ENCODE measurements at places on chromosomes 2 and 18. TPM values are rescaled to one million over a fixed set of nuclear protein-coding genes. Genes with fewer than 3 reads are reported as not detected.
A peak's percentile ranks its signal among the peaks of the same experiment; 100 is the strongest.

HOXD10 gene
- total RNA-seq, result not detected

ESPNL gene
- 0.55 TPM for total RNA-seq

GREB1L gene
- 0.55 TPM for total RNA-seq

WDR54 gene
- 9.2 TPM for total RNA-seq

DNA sequence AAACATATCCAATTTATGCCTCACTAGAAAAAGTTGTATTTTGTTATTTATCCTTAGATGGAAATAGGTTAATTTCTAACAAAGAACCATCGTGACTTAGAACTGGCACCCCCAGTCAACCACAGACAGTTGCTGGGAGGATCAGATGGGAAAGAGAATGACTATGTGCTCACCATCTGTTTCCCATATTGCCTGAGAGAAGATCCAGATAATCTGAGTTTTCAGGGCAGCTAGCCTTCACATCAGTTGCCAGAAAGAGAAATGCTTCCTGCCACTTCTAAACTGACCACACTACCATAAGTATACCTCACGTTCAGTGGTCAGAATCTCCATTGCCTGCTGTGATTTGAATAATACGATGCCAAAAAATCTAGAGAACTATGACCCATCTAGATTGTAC lies 28.4 kb upstream of the NEB start:
- DNase-seq, result no peak

GRCh38 chr2:196229013-196229412 lies 57.6 kb upstream of the STK17B start:
- DNase-seq, result no peak

- DNase-seq, result no peak
These were observed 219.7 kb downstream of the VAPA start for GRCh38 chr18:10133516-10133915.

GRCh38 chr18:29326214-29326613 lies 1149.3 kb upstream of the CDH2 start:
- DNase-seq, result no peak

DNA sequence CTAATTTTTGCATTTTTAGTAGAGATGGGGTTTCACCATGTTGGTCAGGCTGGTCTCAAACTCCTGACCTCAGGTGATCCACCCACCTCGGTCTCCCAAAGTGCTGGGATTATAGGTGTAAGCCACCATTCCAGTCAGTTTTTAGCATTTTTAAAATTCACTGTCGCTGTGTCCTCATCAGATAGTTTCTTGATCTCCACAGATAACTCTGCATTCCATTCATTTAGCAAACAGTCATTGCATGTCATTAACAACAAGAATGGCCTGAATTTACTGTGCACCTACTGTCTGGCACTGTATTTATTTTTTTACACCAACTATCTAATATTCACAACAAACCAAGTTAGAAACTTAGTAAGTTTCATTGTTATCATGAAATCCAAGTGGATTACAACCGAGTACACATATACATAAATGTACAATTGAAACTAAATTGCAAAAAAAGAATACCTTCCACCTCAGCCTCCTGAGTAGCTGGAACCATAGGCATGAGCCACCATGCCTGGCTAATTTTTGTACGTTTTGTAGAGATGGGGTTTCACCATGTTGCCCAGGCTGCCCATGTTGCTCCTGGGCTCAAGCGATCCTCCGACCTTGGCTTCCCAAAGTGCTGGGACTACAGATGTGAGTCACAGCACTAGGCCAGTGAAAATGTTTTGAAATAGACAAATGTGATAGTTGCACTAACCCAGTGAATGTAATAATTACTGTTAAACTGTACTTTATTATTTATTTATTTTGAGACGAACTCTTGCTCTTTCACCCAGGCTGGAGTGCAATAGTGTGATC lies 4.3 kb downstream of the MCEE start:
- DNase-seq, result no peak

DNA sequence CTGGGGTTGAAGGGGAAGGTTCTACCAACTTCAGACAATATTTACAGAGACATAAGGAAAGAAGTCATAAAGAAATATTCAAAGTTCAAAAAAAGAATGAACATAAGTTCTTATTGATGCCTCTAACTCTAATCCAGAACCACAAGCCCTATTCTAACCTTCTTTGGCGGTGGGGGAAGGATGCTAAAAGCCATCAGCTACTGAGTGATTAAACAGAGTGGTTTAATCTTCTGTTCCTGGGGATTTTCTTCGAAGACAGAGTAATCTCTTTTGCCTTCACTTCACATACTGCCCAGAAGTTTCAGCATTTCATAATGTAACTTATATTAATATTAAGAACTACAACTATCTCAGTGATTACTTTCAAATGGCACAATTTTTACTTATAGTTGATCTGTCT lies 51.2 kb upstream of the TXNDC2 start:
- no peak for DNase-seq

GRCh38 chr2:95277246-95277906 lies 3.1 kb downstream of the PROM2 start:
- peak; percentile 63 for DNase-seq

DNA sequence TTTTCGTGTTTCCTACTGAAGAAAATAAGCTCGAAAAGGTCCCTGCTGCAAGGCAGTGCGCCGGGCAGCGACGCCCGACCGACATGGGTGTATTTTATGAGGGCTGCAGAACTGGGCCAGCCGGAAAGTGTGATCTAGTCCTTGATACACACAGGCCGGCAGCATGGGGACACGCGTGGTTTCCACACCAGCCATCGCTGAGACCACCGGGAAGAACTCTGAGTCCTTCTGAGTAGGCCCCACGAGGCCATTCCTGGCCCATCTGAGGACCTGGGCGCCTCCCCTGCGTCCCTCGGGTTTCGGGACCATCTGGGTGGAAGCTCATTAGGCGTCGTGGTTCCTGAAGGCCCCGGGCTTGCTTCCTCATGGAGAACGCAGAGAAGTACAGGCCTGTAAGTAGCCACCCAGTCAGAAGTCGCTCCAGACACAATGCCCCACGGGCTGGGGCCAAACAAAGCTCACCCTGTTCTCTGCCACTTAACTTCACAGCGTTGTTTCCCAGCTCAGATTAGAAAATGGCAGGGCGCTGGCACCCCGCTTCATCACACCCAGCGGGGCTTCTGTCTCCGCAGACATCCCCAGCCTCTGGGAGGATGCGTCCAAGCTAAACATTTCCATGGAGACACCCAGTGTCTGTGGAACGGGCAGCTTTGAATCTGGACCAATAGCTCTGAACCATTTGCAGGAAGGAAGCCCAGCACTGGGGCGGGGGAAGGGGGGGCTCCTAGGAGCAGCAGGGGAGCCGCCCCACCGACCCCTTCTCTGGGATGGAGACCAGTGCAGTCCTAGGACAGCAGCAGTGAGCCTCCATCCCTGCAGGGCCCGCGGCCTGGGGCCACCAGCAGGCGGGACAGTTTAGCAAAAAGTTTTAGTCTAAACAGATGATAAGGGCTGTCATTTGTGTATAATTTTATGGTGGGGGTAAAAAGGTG lies 2.4 kb downstream of the NFATC1 start:
- DNase-seq, result no peak

- no peak for DNase-seq
These were observed 1033.4 kb downstream of the SOCS6 start for GRCh38 chr18:71322201-71322600.

GRCh38 chr18:24271381-24272228 lies 126.0 kb downstream of the OSBPL1A start:
- DNase-seq, result peak; percentile 86

- DNase-seq, result no peak
These were observed 101.1 kb downstream of the TRIB2 start for GRCh38 chr2:12817870-12818269.

DNA sequence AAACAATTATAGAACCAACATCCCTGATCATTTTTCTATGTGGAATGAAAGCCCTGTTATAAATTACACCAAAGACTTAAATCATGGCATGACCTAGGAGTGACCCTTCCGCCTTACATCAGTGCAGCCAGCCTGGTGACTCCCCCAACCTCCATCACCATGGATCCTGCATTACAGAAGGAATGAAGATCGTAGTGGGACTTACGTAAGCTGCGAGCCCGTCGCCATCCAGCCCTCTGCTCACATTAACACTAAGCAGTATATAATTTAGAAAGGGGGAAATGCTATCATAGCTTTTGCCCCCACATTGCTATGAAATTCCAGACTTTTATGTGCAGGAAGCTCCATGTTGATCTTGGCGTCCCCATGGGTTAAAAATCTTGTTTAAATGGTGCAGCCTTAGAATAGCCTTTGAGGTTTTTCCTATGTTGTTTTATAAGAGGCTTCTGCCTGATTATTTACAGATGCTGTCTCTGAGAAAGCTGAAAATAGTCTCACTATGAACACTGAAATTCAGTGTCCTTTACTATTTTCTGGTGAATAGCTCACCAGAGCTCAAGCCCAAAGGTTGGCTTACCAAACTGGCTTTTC lies 76.3 kb downstream of the COLEC12 start:
- DNase-seq, result no peak

All from left lung (tissue), 14 donors.